Breast epithelium (tissue), 4 donors: ENCODE measurements at places on chromosomes 4 and X.

GRCh38 chr4:176735300-176735699, 57.4 kb downstream of the VEGFC start:
- DNase-seq: no peak

DNA sequence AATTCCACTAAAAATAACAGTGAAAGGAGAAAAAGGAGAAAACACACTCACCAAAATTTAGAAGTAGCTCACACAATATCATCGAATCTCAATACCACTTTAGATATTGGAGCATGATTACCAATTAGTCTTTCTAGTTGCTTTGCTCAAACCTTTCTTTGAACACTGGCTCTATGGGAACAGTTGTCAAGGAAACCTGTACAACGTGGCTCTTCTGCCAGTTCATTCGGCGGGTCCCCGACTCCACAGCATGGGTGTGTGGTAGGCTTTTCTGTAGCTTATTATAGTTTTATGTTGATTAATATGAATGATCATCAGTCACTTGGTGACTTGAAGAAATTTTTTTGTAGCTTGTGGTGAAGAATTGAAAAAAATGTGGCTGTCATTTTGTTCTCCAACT, 50.2 kb upstream of the TMEM150C start:
- DNase-seq: no peak

DNA sequence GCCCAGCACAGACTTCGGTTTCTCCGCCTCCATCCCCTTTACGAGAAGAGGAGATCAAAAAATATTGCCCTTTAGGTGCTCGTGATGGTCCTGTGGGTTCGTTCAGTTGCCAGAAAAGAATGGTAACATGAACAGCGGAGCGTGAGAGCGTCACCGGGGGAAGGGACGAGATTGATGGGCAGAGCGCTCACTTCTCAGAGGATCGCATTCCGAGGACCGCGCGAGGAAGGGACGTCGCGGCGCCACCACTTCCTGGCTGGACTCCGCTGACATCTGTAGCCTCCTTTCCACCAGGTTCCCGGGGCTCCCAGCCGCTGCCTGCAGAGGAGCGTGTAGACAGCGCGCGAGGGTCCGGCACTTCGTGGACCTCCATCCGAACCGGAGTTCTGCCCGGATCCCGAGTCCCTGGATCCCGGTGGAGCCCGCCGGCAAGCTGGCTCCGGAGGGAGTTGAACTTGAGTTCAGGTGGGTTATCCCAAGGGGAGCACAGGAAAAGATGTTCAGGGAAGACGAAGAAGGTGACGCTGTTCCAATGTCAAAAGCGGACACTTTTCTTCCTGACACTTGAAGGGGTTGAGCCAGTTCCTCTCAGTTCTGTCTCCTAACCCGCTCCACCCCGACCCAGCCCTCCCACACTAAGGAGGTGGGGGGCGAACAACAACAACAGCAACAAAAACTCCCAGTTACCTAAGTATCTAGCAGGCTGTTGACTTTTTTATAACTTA, 484 bp downstream of the GALNTL6 start:
- DNase-seq: no peak

DNA sequence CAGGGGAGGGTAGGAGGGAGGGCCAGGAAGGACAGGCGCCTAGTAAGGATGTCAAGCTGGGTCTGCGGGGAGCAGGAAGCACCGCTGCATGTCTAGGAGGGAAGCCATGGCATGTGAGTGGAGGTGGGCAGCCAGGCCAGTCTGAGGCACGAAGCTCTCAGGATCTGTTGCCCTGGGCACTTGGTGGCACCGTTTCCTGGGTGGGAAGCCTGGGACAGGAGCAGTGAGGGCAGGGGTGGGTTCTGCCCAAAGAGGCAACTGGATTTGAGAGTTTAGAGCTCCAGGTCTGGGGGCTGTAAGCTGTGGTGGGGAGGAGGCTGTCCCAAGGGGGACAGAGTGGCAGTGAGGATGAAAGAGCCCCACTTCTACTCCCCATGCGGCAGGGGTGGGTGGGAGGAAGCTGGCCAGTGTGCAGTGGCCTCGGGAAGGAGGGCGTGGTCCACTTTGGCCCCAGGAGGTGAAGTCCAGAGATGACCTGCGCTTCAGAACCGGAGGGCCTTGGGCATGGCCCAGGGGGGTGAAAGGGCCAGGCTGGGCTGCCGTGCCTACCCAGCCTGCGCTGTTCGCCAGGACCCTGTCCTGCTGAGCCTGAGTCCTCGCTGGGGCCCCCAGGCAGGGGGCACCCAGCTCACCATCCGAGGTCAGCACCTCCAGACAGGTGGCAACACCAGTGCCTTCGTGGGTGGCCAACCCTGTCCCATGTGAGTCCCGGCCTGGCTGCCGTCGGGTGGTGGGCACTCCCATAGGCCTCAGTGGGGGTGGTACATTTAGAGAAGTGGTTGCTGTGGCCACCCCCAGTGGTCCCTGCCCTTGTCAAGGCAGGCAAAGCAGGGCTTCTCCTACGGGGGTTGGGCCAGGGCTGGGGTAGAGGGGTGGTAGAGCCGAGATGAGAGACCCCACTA, 8.3 kb upstream of the SRPK3 start:
- no peak for DNase-seq

GRCh38 chr4:142264961-142265360, 581.1 kb downstream of the INPP4B start:
- DNase-seq: no peak

DNA sequence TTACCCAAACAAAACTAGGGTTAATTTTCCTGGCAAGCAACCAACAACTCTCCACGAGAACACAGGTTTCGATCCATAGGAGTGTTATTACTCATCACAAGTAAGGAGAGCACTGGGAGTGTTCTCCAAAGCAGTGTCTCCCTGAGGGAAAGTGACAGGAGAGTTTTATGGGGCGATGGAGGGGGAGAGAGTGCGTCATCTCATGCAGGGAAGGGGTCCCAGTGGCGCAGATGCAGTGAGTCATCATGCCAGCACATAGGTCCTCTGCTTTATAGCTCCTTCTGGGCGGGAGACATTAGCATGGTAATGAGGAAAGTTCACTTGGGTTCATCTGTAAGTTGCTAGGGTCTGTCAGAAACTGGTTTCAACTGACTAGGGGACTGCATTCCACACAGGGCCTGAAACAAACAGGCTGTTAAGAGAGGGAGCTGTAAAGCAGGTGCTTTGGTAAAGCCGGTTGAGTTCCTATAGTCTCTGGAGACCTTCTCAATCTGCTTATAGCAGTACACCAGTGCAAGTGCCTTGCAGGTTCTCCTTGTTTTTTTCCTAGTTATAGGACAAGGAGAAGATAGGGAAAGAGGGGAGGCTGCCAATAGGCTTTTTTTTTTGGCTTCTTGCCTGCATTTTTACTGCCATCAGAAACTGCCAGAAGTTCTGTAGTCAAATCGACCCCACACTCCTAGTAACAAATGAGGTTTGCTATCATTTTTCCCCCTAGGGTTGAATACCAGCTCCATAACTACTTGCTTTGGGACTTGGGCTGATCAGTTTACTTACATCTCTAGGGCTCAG, 12.8 kb upstream of the BOD1L1 start:
- no peak for DNase-seq

DNA sequence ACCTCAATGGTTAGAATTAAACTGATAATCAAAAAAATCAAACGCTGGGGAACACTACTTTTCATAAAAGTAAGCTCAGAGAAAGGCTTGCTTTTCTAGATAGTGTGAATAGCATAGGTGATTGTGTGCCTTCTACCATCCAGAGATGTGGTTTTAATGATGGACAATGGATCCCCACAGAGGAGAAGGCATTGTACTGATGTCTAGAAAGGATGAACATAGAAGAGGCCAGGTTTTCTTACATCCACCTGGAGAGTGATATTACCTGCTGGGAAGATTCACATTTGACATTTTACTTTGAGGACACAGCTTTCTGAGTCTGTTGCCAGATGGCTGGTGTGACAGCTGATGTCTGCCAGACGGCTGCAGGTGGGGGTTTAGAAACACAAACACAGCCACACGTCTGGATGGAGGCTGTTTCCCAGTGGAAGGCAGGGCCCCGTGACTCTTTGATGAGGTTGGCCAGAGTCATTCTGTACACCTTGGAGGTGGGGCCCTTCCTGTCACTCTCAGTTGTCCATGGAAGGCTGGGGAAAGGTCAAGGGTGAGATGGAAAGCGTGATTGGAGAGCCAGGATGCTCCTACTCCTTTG, 114.4 kb downstream of the PSAPL1 start:
- no peak for DNase-seq

GRCh38 chr4:5019274-5019673, at the start of gene CYTL1:
Gene CYTL1 (minus strand): TSS chr4:5019458. CDS start chr4:5019445, 13 bp downstream.
- DNase-seq: no peak

GRCh38 chr4:21512353-21512752, 436.2 kb downstream of the KCNIP4 start:
- no peak for DNase-seq
